NCI-H69 (cell line): ENCODE measurements at places on chromosomes 13 and 19.
A peak's percentile ranks its signal among the peaks of the same experiment; 100 is the strongest.

DNA sequence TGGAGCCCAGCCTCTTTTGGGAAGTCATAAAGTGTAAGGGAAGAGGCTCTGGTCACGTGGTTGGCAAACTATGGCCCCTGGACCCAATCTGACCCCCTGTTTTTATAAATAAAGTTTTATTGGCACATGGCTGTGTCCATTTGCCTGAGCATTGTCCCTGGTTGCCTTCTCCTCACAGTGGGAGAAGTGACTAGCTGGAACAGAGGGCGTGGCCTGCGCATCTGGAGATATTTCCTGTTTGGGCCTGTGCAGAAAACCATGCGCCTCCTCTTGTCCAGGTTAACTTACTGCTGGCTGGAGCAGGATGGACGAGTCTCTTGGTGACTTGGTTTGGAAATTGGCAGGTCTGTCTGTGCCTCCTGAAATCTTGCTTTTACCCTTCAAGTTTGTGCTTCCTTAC is 48.3 kb downstream of the KDM4B start:
- DNase-seq, result no peak

DNA sequence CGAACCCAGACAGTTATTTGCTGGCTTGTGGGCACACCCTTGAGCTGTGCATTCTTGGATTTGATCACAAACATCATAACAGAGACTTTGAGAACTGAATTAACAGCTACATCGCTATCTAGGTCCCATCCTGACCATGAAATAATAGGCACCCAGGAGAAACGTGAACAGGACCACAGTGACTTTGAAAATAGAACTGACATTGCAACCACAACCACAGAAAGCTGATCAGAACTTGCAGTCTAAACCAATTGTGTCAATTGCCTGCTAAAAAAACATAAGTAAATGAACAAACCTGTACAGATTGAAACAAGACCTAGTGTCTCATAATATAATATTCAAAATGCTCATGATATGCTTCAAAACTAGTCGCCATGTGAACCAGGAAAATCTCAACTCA is 18.3 kb upstream of the KATNAL1 start:
- no peak for DNase-seq

GRCh38 chr13:40271271-40271885 is 395.1 kb downstream of the FOXO1 start:
- DNase-seq, result no peak

- peak; percentile 46 for DNase-seq
These were observed 2.5 kb downstream of the HDGFL2 start for GRCh38 chr19:4474514-4475022.

- DNase-seq, result no peak
These were observed 375.9 kb downstream of the EFNB2 start for GRCh38 chr13:106159295-106160195.

DNA sequence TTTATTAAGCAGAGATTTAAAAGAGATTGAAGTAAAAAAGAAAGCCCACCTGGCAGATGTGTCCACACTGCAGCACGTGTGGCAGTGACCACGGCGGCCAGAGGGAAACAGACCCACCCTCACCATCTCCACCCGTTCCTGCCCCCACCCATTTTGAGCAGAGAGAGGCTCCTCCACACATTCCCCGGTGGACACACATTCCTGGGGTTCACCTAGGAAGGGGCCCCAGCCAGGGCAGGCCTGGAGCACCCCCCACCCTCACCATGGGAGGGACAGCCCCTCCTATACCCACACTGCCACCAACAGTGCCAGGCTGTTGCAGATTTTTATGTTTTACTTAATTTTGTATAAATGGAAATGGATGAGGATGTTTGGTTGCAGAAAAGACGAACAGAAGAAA is 54.9 kb downstream of the SLC7A9 start:
- no peak for DNase-seq

- peak; percentile 21 for DNase-seq
These were observed 200.3 kb downstream of the LMO7 start for GRCh38 chr13:75836441-75836840.

DNA sequence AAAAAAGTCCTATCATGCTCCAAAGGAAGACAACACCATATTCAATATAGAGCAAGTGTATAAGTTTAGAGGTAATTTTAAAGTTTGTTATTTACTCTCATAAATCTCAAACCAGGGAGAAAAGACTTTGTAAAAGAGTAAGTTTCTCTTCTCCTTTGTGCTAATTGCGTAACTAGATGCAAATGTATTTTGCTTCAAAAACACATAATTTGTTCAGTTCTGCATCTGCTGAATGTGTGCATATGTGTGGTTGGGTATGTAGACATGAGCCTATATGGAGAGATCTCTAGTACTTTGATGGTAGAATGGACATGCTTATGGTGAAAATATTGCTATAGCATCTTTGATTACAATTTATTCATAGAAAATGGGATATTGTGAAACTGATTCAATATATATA is 17.8 kb upstream of the MIR17HG start:
- DNase-seq, result no peak

- DNase-seq, result peak; percentile 29
These were observed 5.0 kb upstream of the JUNB start for GRCh38 chr19:12786141-12786870.

DNA sequence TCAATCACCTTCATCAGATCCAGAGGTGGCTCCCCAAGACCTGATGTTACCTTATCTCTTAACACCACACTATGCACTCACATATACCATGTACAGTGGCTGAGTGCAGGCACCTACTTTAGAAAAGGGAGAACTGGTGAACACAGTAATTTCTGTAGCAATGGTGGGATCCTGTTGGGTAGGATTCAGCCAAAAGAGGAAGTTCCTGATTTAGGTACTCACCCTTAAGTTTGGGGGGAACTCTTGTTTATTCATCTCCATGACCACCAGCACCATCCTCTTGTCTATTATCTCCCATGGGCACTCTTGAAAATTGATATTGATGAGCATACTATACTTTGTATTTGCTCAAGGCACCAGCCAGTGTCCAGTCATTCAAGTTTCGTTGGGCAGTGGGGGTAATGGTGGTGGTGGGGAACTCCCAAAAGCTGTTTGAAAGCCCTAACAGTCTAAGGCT is 324.4 kb downstream of the LMO7 start:
- DNase-seq, result no peak

GRCh38 chr19:54418030-54418929 is 3.0 kb downstream of the TTYH1 start:
- DNase-seq, result peak; percentile 13
